Hepatocyte (in vitro differentiated cells): ENCODE measurements at places on chromosomes 4 and X.

DNA sequence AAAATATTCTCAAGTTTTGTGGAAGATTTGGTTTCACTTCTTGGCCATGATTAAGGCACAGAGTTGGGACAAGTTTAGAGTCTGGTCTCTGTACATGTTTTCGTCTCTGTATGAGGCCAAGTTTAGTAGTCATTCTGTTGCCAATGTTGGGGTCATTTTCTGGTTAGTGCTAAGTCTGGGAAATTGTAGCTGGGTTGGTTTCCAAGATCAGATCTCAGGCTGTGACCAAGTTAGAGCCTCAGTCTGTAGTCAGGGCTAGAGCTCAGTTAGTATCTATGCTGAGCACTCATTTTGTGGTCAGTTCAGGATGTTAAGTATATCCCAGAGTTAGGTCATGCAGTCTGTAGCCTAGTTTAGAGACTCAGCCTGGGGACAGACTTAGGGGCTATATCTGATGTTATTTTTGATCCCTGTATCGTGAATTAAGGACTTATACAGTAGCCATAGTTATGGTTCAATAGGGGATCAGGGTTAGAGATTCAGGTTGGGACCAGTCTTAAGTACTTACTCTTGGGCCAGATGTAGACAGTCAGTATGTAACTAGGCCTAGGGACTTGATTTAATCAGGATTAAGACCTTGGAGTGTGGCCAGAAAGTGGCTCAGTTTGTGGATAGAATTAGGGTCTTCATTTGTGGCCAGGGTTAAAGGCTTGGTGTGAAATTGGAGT lies 6.6 kb upstream of the ENOX2 start:
- no peak for DNase-seq

DNA sequence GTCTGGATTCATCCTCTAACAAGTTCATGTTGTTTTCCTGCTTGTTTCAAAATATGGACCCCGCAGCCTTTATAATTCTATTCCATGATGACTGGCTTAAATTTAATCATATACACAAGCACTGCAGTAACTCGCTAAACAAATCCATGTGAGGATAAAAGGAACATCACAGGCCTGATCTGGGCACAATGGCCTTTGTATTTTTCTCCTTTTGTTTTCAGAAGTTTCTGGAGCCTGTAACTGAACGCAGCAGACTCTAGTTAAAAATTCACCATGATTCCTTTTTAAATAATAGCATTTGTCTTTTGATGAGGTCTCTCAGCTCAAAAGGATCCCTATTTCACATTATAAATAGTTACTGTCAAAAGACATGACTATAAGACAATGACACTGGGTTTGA lies 30.2 kb upstream of the TMEM184C start:
- no peak for DNase-seq

- no peak for DNase-seq
Measured at GRCh38 chr4:113987382-113987941, 8.0 kb upstream of the ARSJ start.

- peak; percentile 14 for DNase-seq
Measured at GRCh38 chr4:142379277-142380051, 466.6 kb downstream of the INPP4B start.

GRCh38 chrX:109783701-109784079 lies 50.6 kb upstream of the ACSL4 start:
- no peak for DNase-seq

- DNase-seq, result no peak
Measured at GRCh38 chrX:131778269-131779218, 234.7 kb downstream of the OR13H1 start.

DNA sequence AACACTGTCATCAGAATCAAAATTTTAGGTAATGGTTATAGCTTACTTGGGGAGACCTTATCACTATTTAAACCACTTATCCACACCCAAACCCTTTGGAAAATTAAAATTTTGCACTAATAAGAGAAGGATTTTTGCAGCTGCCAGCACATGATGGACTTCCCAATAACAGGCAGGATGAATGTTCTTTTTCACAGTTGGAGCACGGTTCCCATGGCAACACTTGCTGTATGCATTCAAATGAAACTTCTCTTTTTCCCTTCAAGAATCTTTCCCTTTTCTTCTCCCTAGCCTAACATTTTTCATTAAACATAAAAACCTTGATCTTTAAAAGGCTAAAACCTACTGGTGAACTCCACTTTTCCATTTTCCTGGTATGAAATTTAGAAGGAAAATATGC lies 768.2 kb downstream of the KCTD8 start:
- no peak for DNase-seq

DNA sequence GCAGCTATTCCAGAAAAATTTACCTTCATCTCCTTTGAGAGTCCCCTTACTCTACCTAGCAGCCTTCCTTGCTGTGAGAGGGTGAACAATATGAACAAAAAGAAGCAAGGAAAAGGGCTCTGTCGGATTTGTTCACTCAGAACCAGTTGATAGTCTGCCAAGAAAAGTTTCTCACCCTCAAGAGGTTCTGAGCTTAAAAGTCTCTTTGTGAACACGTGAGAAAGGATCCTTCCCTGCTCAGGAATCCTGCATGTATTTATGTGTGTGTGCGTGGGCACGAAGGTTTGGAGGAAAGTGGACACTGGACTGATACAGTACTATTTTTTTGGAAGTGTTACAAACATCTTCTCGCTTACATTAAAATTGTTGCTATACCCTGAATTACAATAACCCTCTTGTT lies 178.6 kb upstream of the JADE1 start:
- no peak for DNase-seq

- peak; percentile 28 for DNase-seq
Measured at GRCh38 chrX:131588995-131589394, 45.1 kb downstream of the OR13H1 start.

- no peak for DNase-seq
Measured at GRCh38 chr4:170256807-170257206, 167.1 kb upstream of the AADAT start.

DNA sequence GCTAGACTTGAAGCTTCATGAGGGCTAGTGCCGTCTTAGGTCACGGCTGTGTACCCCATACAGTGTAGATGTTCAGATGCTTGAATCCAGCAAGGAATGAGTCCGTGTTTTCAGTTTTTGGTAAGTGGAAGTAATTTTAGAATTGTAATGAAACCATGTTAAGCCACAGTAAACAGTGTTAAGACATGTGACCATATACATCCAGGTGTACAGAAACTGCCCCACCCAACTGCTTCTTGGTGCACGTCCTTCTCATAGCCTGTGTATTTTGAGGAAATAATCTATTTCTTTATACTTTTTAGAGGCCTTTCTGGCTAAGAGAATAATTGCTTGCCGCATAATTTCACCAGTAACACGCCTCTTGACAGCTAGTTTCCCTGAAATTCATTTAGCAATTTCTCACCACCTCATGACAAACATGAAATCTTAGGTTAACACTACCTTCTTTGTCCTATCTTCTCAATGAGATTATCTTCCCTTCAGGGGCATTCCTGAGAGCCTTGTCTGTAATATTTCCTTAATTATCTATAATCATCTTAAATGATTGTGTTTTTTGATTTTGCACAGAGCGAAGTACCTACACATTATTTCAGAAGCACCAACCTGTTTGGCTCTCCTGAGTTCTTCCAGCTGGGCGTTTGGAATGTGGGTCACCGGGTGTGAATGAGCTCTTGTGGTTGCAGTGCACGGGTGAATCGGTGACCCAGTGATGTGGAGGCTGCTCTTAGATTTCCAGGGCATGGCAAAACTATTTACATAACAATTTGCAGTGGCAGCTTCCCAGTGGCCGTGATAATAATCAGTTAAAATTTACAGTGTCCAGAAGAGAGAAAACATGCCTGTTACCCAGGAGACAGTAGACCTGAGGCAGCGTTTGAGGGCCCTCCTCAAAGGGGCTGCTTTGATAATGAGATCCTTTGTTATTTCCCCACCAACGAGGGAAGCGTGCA lies 50.2 kb upstream of the TADA2B start:
- no peak for DNase-seq

DNA sequence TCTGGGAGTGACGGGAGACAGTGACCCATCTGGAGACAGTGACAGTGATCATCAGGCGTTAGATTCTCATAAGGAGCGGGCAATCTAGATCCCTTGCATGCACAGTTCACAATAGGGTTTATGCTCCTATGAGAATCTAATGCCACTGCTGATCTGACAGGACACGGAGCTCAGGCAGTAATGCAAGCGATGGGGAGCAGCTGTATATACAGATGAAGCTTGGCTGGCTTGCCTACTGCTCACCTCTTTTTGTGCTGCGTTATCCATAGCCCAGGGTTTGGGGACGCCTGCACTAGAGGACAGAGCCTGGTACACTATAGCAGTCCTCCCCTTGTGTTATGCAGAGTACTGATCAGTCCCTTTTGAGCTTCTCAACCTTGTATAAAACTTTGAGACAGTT lies 23.5 kb downstream of the NFKB1 start:
- no peak for DNase-seq

GRCh38 chrX:149036086-149036485 lies 469.0 kb downstream of the IDS start:
- DNase-seq, result no peak

DNA sequence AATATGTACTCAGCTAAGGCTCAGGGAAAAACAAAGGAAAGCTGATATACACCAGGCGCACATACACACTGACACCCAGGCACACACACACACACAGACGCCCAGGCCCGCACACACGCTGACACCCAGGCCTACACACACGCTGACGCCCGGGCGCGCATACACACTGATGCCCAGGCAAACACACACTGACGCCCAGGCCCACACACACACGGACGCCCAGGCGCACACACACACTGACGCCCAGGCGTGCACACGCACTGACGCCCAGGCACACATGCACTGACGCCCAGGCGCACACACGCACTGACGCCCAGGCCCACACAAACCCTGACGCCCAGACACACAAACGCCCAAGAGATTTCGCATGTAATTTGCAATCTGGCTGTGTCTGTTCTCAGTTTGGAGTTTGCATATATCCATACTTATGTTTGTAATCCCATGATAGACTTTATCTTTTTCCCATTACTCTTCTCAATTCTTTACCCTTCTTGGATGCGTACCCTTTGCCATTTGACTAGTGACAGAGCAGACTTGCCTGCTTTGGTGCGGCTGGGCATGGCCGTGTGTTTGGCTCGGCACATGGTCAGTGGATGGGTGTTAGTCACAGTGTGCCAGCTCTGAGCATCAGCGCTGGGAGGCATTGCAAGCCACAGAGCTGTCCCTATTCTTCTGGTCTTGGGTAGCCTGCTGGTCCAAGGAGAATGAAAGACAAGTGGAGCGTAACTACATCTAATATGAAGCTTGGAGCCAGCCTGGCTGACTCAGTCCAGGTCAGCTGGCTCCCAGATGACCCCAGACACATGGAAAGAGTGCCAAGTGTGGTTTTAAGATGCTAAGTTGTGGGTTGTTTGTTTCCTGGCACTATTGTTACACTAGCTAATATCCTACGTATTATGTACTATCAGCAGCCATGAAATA lies 632.4 kb upstream of the ZFP42 start:
- no peak for DNase-seq

DNA sequence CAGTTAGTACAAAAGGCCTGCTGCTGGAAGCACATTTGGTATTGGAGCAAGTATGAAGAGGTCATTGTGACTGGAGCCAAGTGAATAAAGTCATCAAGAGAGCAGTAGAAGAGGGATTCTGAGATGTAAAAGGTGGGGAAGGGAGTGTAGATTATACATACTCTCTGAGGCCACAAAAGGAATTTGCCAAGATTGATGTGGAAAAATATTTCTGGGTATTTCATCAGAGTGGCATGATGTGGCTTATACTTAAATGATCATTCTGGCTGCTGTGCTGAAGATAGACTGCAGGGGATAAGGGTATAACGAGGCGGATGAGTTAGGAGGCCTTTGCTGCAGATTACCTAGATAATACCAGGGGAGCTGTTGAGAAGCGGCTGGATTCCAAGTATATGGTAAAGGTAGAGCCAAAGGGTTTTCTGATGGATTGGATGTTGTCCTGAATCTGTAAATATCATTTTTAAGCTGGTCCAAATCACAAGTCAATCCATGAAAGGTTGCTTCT lies 231.8 kb upstream of the AGA start:
- no peak for DNase-seq
